Stimulated activated CD4-positive, alpha-beta T cell treated with anti-CD3 and anti-CD28 coated beads, Interleukin-4, amount 100 ng/mL, for 48 hours (primary cell): ENCODE measurements at places on chromosomes 5 and 9.

- no peak for DNase-seq
Measured at GRCh38 chr9:12849486-12850003, 74.7 kb downstream of the LURAP1L start.

DNA sequence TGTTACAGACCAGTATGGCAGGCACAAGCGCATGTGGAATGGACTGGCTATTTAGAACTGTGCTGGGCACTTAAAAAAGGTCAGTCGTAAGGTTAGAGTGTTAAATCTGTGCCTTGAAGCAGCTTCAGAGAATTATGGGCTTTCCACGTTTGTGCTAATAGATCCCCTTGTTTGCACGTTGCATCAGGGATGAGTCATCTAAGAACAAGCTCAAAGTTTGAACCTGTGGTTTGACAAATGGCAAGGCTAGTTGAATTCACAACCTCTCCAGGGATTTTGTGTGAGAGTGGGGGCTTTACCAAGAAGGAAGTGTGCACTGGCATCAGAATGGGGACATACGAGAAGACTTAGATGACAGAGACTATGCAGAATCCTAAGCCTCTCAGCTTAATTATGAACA, 249.6 kb downstream of the IRX1 start:
- no peak for DNase-seq

DNA sequence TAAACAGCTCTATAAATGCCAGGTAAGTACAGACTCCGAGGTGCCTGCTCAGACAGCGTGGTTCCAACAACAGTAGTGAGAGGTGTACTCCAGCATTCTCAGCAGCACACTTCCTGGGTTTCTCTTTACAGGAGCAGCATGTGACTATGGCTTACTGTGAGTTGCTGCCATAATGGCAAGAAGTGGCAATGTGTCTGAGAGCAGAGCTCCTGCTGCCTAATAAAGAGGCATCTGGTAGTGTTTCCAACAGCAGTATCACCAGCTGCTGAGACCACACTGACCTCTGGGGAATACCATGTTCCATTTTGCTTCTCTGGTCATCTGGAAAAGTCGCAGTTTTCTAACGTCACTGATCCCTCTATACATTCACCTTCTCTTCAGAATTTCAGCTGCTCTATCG, 398.2 kb downstream of the SLCO4C1 start:
- DNase-seq, result no peak

GRCh38 chr9:36894695-36895310, 139.3 kb downstream of the PAX5 start:
- DNase-seq, result no peak

DNA sequence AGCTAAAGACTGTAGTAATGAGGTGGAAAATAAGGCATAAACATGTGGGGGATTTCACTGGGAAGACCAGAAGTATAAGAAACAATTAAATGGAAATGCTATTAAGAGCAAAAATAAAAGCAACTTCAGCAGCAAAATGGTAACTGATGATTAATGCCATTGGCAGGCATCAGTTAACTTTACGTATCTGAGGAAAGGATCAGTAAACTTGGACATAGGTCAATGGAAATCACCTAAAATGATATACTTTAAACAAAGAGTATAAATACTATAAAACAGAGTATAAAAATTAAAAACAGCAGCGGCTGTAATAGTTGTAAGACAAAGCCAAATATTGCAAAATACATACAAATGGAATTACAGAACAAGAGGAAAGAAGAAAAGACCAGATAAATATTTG, 992.1 kb downstream of the DNAH5 start:
- no peak for DNase-seq

DNA sequence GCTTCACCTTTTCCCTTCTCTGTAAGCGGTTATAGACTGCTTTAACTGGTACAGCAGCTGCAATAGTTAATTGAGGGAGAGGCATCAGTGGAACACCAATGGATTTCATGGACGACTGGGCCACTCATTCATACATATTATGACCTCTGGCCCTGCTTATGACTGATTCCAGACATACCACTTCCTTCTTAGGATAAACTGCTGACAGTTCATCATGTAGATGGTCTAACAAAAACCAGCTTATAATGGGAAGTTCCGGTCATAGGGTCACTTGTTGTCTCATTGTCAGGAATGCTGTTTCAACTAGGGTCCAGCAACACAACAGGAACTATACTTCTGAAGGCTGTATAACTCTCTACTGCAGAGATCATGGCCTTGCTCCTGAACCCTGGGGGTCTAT, 265.2 kb upstream of the RASA1 start:
- no peak for DNase-seq

- DNase-seq, result no peak
Measured at GRCh38 chr5:156879665-156880285, 29.7 kb downstream of the PPP1R2B start.

- no peak for DNase-seq
Measured at GRCh38 chr5:22390888-22391287, 462.3 kb downstream of the CDH12 start.

- no peak for DNase-seq
Measured at GRCh38 chr5:152140347-152140746, 215.7 kb upstream of the GLRA1 start.

DNA sequence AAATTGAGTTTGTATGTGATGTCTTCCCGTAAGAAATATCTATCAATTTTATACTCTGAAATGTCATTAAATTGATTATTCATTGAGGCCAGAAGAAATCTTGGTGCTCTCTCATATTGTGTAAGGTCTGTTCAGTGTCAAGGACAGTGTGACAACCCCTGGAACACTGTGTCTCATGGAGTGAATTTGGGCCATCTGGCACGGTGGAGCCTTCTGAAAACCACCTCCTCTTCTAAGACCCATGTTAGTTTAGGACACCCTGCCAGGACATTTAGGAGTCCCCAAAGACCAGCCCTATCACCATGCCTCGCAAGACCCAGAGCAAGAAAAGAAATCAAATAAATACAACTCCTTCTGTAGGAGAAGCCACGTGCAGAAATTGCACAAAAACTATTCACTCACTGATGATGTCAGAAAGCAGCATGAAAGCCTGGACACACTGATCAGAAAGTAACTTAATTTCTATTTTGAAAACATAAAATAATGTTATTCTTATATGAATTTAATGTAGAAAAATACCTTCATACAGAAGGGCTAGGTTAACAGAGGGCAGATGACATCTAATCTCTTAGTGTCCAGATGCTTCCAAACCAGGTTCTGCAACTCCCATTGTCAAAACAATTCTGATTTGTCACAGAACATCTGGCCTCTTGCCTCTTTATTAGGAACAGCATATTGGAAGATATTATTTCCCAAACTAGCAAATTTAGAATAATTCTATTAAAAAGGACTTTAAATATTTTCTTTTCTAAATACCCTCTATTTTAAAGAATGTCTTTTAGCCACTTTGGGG, 298.8 kb downstream of the NR2F1-AS1 start:
- DNase-seq, result no peak

DNA sequence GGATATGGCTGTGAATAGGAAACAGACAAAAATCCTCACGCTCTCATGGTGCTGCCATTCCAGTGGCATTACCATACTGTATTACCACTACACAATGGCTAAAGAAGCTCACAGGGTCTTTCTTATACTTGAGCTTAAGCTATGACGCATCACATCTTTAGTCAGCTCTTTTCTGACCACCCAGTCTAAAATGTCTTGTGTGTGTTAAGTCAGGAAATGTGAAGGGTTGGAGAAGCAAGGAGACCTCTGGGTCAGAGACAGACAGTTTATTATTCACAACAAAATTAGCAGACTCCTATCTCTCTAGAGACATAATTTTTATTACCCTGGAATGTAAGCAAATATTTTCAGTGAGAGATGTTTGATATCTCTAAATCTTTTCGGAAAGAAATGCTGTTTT, 1583.2 kb upstream of the WWC1 start:
- DNase-seq, result no peak

DNA sequence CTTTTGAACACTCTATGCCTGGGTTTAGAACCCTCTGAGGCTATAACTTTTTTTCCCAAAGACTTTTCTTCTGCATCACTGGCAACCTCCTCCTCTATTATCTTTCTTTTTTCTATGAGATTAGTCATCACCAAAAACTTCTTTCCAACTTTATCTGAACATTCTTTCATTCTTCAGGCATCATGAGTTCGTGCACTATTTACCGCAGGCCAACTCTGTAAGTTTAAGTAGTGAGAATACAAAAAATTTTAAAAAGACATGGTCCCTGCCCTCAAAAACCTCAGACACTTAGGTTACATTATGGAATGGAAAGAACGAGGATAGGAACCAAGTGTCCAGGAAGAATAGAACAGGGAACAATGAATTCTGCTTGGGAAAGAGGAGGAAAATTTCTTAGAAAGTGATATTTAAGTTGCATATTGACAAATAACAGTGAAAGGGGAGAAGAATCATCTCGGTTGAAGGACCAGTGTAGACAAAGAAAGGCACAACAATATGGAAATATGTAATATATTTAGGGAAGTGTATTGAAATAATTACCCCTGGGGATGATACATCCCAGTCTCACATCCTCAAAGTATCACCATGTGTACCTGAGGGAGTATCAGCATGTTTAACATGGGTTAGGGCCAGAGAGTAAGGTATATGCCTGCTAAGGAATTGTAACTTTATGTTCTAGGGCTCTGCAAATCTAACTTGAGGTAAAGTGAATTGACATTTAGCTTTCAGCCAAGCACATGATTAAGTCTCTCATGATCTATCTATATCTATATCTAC, 196.5 kb upstream of the NREP start:
- DNase-seq, result no peak

DNA sequence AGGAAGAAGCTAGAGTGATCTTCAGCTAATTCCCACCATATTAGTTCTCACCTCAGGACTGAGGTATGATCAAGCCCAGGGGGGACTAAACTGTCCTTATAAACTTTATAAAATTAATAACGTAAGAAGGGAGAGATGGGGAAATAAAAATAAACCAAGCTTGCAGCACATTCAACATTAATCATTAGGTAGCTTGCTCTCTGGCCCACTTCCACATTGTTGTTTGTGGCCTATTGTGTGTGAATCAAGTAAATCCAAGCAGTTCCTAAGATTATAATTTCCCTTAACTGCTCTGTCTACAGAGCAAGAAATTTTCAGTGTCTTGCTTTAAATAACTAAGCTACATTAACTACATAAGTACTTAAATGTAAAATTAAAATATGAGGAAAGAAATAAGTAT, 131.3 kb upstream of the ABCA1 start:
- DNase-seq, result no peak

- DNase-seq, result no peak
Measured at GRCh38 chr5:61132559-61132958, 29.7 kb downstream of the SMIM15 start.

- DNase-seq, result no peak
Measured at GRCh38 chr9:77600810-77601209, 47.3 kb downstream of the GNA14 start.

- DNase-seq, result no peak
Measured at GRCh38 chr5:16143361-16144049, 36.1 kb downstream of the MARCHF11 start.

- DNase-seq, result no peak
Measured at GRCh38 chr9:95506428-95506677, 10.4 kb downstream of the PTCH1 start.
